ENCODE measurements at places on chromosomes 13 and 19.

DNA sequence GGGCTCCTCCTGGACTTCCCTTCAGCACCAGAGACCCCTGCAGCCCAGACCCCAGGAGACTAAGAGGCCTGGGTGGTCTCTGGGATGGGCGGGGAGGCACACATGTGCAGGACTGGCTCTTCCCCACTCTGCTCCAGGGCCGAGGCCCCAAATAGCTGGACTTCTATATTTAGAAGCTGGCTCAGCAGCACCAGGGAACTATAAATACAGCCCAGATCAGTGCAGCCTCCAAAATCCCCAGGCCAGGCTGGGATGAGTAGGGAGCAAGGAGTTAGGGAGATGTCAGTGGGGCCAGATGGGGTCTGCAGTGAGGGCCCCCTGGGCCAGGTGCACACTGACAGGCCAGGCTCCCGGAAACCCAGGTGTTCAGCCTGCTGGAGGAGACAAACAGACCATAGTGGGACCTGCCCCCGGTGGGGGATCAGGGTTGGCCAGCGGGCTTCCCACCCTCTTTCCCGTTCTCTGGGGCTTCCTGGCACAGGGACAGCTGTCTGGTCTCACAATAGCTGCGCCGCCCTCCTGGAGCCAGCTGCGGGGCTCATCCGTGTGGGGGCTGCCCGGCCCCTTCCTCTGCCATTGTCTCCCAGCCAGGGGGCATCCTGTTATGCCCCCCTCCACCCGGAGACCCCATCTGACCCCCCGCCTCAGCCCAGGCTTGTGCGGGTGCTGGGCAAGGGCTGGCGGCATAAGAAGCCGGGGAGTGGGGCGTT, 5.5 kb upstream of the ADGRE5 start:
- no peak for DNase-seq

- DNase-seq: no peak
Measured at GRCh38 chr19:44875666-44876451, 15.2 kb upstream of the TOMM40 start.

DNA sequence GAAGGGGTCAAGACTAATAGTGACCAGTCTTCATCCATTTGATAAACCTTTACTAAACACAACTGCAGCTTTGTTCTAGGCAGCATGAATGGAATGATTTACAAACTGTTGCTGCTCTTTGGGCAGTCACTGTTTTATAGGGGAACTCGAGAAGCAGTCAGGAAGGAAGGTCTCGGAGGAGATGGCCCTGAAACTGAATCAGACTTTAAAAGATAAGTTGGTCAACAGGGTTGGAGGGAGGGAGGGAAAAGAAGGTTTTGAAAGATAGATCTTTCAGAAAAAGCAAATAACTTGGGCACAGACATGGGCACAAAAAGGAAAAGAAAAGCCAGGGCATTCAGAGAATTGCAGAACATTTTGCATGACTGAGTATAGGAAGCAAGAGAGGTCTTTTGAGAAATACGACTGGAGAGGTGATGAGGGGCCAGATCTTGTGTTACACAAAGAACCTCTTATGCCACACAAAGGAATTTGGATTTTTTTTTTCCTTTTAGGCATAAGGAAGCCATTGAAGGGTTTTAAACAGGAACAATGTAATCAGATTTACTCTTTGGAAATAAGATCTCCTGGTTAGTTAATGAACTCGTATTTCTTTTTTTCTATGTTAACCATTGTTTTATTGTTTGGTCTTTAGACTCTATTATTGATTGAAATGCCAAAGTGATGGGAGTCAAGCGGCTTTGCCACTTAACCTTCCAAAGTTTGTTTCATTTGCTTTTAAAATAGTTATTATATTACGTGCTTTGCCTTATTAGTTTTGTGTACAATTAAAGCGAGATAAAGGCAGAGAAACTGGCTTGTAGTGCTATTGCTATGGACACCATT, 37.5 kb upstream of the SACS start:
- DNase-seq: no peak

DNA sequence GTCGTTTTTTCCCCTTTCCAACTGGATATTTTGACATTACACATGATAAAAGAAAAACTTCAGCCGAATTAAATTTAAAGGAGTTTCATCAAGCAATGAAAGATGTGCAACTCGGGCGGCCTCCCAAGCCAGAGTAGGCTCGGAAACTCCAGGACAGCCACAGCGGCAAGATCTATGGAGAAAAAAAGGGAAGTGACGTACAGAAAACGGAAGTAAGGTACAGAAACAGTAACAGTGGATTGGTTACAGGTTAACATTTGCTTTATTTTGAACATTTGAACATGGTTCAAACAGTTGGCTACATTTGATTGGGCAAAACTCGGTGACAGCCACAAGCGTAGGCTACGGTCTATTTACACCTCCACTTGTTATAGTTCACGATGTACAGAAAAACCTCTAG, 30.5 kb upstream of the FAM124A start:
- no peak for DNase-seq

GRCh38 chr13:101433895-101434294, 17.6 kb upstream of the NALCN start:
- no peak for DNase-seq

GRCh38 chr19:33731881-33732280, 64.8 kb upstream of the KCTD15 start:
- no peak for DNase-seq

DNA sequence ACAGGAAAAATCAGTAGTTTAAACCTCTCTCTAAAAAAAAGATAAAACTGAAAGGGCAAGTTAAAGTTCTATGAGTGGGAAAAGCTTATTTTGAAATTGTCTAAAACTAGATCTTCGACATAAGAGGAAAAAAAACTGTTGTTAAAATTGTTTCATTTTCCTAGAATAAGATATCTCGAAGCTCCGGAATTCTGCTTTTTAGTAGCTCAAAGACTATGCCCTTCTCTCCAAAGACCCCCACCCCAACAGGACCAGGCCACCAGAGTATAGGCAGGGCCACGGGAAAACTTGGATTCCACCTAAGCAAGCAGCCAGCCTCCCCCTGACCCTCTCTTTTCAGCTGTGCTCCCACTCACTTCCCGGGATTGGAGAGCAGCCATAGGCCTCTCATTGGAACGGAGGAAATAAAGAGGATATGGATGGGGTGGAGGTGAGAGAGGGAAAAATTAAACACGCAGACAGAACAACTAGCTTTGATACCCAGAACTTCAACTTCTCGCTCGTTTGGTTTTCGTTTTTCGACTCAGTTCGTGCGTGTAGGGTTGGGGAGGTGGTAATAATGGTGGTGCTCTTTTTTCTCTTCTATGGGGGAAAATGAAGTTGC, 3.0 kb downstream of the POU4F1 start:
- no peak for DNase-seq

GRCh38 chr19:19490214-19490968, 25.0 kb downstream of the TSSK6 start:
- peak; percentile 72 for DNase-seq

DNA sequence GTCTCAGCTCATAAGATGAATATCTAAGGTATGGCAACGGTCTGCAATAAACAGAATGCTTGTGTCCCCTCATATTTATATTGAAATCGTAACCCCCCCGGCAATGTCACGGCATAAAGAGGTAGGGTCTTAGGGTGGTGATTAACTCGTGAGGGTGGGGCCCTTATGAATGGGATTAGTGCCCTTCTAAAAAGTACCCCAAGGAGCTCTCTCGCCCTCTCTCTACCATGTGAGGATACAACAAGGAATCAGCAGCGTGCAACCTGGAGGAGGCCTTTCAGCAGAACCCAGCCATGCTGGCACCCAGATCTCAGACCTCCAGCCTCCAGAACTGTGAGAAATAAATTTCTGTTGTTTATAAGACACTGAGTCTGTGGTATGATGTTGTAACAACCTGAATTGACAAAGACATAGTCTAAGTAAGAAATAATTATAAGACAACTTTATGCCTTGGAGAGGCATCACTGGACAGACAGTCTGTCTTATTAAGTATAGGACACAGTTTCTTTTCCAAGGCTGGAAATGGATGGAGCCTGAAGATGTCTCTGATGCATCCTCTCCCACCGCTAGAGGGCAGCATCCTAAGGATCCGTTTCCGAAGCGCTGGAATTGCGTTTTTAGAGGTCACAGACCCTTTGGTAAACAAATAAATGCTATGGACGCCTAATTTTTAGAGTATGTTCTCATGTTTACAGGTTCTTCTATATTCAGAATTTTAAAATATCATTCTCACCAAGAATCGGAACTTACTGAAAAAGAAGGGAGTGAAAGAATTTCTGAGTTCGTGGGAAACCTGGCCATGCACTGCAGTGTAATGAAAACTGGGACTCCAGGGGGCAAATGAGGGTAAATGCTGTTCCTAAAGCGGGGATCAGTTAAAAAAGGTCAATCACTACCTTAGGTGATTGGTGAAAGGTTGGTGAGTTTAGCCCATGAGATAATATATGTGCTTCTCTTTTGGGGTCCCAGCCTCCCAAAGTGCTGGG, 13.3 kb upstream of the LEUTX start:
- no peak for DNase-seq

- DNase-seq: no peak
Measured at GRCh38 chr19:4609878-4610511, 29.3 kb upstream of the TNFAIP8L1 start.

- DNase-seq: no peak
Measured at GRCh38 chr19:39533003-39533512, 406 bp upstream of the EID2B start.

- DNase-seq: no peak
Measured at GRCh38 chr19:51119611-51120010, 5.1 kb upstream of the SIGLEC9 start.

DNA sequence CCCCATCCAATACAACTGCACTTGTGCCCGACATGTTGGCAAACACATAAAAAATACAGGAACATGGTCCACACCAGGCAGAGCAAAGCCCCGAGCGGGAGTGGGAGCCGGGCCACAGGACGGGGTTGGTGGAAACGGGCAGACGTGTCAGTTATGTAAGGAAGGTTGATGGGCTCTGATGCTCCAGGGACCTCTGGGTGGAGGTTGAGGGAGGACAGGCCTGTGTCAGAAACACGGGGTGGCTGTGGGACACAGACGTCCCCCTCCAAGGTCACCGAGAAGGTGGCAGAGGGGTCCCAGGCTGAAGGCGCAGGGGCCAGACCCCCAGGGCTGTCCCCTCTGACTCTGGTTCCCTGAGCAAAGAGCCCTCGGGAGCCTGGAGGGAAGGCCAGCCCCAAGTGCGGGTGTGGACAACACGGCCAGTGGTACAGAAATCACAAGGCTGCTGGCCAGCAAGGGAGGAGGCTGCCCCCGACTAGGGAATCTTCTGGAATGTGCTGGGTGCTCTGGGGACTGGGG, 31.4 kb upstream of the C13orf46 start:
- DNase-seq: no peak

DNA sequence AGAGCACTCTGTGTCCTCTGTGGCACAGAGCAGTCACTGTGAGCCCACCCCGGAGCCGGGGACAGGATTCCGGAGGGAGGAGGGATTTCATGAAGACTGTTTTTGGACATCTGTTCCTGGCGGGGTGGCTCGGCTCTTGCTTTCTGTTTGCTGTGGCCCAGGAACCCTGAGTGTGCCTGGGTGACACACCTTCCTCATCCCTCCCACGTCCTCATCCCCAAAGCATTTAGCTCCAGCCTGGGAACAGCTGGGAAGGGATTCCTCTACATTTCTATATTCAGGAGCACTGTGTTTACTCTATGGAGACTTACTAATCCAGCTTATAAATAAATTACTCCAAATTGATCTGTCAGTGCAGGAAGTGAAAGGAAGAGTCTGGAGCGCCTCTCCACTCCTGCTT, 97.8 kb upstream of the UBL3 start:
- no peak for DNase-seq

DNA sequence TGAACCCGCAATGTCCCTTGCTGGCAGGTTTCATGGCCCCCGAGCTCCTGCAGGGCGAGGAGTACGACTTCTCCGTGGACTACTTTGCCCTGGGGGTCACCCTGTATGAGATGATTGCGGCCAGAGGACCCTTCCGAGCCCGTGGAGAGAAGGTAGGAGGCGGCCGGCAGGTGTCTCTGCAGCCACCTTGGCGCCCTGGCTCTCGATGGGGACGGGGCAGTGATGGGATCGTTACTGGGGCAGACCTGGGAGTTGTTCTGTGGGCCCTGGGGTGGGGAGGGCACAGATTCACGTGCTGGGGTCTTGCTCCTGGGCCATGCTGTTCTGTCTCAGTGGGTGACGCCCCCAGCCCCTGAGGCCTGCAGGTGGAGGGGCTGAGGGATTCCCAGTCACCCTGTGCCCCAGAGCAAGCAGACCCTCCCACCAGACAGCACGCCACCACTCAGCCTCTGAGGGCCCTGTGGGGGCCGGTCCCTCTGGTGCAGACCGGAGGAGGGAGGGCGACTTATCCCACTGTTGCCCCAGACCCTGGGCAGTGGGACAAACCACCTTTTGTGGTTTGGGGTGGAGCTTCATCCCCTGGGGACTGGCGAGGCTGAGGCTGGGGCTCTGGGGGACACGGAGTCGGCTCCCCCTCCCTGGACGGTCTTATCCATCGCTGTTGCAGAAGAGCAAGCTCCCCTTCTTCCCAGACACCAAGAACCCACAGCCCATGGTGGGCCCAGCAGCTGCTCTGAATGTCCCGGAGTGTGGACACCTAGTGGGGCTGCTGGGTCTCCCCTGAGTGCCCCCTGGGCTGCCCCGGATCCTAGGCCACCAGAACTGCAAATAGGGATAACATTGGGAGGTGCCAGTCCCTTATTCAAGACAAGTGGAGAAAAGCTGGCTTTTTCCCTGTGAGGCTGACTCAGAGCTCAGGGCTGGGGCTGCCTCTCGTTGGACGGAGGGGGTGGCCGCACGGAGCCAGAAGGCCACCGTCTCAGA, 27.5 kb upstream of the TMEM255B start:
- no peak for DNase-seq

GRCh38 chr19:58581227-58582141, 8.3 kb upstream of the MZF1 start:
- DNase-seq: peak; percentile 81

GRCh38 chr19:13150931-13151604, 857 bp downstream of the IER2 start:
- no peak for DNase-seq

DNA sequence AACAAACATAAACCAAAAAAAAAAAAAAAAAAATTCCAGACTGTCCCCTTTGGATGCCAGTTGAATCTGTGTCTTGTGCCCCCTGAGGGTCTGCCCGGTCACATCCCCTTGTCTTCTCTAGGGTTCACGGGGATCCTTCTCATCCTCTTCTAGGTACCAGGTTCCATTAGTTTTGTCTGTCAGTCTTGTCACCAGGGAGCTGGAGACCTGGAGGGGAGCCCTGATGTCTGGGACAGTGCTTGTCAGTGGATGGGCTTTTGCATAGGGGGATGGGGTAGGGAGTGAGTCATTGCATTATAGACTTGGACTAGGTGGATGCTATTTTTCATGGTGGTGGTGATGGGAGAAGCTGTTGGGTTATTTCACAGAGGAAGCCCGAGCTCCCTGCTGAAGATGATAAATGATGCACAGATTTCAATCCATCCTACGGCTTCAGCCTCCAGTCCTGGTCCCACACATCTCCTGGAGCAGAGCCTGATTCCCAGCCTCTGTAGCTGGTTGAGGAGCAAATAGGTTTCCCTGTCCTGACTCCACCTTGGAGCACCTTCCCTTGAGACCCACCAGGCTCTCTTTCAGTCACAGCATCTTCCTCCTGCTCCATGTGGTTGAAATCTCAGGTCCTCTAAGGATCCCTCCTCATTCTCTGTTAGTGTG, 26.0 kb downstream of the WTIP start:
- no peak for DNase-seq

GRCh38 chr19:16721051-16721450, 1.4 kb downstream of the NWD1 start:
- no peak for DNase-seq

Data from activated effector memory CD4-positive, alpha-beta T cell treated with Interleukin-2 at 50 U/mL for 16 hours (primary cell).